Activated T-helper 1 cell treated with anti-CD3 and anti-CD28 coated beads, Interleukin-12 subunit alpha, Interleukin-12 subunit beta, Interleukin-2, Interleukin-4 antibody, amounts not matched to agents 30 ng/mL and 10 ng/mL and 1 ng/mL, durations not matched to agents 14 hours and 24 hours and 36 hours (primary cell): ENCODE measurements at places on chromosomes 5 and 9. TPM values are rescaled to one million over a fixed set of nuclear protein-coding genes. Genes with fewer than 3 reads are reported as not detected.

GRCh38 chr9:8348756-8349155, 549.2 kb upstream of the DMAC1 start:
- no peak for DNase-seq

DNA sequence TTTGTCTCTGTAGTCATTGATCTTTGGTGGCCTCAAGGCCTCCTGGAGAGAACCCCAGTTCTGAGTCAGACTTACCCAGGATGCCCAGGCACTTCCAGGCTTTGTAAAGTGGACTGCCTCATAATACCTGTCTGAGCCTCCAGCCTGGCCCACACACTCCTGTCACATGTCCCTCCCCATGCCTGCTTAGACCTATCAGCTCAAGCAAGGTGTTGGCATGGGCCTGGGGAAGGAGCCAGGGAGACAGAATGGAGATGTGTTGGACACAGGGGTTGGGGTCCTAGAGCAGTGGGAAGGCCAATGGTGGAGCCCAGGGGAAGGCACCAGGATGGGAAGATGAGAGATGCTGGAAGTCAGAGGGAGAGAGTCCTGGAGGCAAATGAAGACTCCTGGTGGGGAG, 136.2 kb downstream of the CFAP90 start:
- DNase-seq, result no peak

DNA sequence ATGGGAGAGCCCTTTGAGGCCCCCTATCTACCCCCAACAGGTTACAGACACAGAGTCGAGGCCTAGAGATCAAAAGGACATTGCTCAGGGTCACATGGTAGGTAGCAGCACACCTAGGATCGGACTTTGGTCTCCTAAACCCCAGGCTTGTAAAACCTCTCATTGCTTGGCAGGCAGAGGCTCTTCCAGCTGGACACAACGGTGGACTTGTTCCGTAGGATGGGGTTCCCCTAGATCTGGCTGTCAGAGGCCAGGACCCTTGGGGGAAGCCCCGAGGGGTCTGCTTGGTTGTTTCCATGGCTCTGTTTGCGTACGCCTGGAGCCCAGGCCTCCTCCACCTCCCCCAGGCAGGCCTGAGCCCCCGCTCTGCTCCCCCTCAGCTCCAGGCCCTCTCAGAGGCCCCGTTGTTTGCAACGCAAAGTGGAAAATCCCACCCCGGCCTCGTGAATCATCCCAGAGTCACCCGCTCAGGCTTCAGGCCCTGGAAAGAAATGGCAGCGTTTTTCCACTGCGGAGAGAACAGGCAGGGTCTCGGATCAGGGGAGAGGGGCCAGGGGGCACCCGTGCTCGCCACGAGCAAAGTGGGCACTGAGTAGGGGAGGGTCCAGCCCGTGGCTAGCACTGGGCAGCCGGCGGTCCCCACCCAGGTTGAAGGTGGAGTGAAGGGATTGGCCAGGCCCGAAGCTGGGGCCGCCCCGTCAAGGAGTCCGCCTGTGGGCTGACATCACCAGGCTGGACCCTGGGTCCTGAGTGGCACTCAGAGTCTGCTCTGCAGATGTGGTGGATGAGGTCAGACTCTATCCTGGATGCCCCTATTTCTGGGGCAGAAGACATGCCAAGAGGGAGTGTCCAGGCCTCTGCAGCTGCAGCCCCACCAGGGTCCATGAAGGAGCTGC, 19.8 kb downstream of the COL27A1 start:
- DNase-seq, result no peak

DNA sequence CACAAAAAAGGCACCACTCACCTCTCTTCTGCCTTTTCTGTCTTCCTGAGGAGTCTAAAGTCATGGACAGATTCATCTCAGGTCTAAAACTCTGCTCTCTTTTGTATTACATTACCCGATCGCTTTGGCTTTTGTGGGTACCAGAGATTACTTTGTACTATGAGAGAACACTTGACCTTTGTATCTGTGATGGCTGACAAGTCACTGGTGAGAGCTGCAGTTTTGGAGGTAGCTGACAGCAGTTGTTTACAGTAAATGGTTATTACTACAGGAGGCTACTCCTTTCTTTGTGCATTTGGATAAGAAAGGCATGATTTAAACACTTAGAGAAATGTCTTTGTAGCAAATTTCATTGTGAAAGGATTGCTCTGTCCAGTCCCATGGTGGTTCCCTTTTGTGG, 307.3 kb downstream of the FBXL17 start:
- no peak for DNase-seq

DNA sequence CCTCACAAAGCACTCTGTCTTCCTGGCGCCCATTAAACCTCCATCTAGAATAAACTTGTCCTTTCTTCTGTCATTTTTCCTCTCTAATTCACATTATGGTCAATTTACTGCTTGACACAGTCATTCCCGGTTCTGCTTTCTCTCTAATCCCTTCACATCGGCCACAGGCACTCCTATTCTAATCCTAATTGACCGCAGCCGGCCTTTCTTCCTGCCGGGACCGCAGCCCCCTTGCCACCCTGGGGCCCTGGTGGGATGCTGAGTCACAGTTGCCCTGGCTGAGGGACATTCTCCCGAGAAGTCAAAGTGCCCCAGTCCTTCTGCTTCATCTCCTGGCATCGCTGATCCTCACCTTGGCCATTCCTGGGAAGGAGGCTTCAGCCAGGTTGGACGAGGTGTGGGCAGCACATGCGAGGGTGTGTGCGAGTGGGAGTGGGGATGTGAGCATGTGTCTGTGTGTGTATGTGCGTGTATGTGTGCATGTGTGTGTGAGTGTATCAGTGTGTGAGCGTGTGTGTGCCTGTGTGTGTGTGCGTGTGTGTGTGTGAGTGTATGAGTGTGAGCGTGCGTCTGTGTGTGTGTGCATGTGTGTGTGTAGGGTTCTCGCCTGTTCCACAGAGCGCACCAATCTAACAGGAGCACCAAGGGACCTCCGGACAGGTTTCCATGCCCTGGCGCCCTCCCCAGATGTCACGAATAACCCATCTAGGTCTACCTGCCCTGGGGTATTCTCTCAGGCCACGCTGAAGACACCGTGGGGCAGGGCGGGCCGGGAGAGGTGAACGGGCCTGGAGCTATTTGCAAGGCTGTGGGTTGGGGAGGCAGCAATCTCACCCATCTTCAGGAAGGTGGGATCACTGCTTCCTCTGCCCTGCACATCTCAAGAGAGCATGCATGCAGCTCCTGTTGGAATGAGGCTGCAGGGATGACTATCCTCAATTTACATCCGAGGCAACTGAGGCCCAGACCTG, 191.2 kb downstream of the PAX5 start:
- DNase-seq, result no peak

DNA sequence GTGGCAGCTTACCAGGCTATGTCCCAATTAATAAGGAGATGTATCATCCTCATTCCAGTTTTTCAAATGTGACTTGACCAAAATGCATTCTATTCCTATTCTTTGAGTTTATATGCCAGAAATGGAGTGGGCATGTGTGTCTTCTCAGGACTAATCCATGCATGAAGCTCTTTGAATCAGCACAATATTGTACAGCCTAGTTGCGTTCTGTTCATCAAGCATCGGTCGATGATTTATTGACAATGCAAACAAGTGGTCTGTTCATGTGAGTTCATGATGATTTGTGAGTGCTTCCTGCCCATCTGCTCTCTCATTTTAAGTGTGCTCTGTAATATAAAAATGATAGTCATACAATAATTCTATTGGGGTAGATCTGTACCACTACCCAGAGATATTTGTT, 48.3 kb downstream of the PALM2AKAP2 start:
- DNase-seq, result no peak

- no peak for DNase-seq
Measured at GRCh38 chr5:159345336-159345735, 15.0 kb upstream of the IL12B start.

DNA sequence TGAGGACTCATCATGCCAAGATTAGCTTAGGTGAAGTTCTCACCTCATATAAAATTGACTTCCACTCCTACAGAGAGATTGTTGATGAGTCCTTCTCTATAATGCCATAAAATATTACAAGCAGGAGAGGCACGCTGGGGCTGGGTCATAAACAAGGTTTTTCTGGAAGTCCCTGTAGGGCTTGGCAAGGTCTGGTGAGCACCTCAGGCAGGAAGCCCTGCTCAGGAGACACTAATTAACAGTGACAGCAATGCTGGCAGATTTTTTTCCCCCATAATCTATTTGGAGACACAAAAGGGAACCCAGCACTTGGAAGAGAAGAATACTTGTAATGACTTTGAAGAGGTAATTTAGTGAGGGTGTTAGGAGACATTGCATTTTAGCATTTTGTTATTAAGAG, 118.7 kb downstream of the DIRAS2 start:
- no peak for DNase-seq

GRCh38 chr9:119898316-119898715, 529.1 kb upstream of the BRINP1 start:
- DNase-seq, result no peak

DNA sequence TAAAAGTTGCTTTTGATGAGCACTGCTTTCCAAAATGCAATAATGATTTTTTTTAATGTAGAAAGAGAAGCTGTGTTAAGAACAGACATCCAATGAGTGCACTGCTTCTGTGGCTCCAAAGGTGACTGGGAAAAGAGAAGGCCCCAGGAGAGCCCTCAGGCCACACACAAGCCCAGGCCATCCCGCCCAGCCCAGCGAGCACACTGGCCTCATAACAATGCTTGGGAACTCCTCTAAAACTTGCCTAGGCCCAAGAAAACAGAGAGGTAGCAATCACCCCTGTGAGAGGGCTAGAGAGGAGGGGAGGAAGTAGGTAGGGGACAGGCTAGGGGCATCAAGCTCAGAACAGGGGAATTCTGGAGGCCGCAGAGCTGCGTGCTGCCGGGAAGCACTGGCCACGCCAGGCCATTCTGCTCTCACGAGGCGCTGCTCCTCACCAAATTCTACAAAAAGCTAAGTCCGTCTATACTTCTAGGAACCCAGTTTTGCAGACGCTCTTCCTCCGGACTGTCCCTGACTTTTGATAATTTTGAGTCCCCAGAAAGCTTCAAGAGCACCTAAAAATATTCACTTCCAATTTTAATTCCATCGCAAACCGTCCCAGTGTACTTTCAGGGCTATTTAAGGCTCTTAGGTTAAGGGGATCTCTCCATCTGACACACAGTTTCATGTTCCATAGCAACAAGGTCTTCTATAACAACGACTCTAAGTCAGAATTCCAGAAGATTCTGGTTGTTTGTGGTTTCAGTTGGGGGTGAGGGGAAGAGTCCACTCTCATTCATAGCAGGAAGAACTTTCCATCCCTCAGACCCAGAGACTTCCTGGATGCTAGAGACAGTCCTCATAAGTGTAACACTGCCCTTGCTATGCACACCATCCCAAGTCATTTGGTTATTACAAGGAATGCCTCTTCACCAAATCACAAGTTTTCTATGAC, 51.0 kb downstream of the HABP4 start:
- no peak for DNase-seq

- no peak for DNase-seq
Measured at GRCh38 chr9:36091026-36091953, 45.2 kb upstream of the GLIPR2 start.

HDHD3 gene
- 15.7 and 18.5 TPM in 2 replicates for total RNA-seq

GLRA1 gene
- not detected in 2 replicates for total RNA-seq
